ENCODE measurements at places on chromosomes 11 and 22.
A peak's percentile ranks its signal among the peaks of the same experiment; 100 is the strongest.

DNA sequence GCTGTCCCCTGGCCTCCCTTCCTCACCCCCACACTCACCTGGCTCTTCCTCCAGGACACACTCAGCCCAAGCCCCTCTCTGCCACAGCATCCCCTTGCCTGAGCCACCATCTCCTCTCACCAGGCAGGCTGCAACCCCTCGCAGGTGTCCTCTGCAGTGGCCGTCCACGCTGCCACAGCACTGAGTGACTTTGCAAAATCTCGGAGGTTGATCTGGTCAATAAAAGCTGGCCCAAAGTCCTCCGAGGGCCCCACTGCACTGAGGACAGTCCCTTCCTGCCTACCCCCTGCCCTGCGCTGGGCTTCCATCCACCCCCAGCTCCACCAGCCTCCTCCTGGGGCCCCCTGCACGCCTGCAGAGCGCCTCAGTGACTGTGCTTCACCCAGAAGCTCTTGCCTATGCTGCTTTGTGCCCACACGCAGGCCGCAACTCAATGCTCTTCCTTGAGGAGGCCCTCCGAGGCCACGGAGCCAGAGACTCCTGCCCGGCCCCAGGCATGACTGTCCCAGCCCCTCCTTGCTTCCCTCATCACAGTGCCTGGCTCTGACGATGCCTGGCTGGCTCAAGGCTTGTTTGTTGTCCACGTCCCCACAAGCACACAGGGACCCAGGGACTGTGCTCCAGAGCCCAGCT, 30.8 kb upstream of the SLC22A12 start:
- no peak for DNase-seq

- no peak for DNase-seq
Measured at GRCh38 chr11:1221848-1222311, 986 bp upstream of the MUC5B start.

GRCh38 chr11:13152264-13152663, 125.3 kb upstream of the BMAL1 start:
- DNase-seq = no peak

DNA sequence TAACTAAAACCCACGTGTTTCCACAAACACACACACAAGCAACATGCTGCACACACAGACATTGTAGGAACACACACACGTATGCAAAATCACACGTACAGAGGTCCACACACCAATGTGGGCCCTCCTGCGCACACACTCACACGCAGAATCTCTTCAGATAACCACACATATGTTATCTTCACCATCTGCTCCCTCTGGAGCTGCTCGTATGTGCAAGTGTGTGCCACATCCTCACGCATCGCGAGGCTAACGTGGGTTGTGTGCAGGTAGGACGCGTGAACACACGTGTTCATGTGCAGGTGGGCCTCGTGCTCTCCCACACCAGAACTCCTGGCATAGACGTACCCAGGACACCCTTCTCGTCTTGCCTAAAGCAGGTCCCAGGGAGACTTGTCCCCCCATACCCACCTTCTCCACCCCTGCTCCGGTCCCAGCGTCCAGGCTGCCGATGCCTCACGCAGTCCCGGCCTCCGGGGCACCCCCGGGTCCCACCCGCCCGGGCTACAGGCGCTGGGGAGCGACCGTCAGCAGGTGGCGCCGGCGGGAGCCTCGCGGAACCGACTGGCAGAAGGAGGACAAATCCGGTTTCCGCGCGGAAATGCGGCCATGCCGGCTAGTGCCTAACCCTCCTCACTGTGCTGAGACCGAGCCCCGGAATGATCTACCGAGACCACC, 10.3 kb upstream of the IGSF9B start:
- DNase-seq = peak; percentile 53

GRCh38 chr11:117766026-117766425, 31.0 kb downstream of the DSCAML1 start:
- no peak for DNase-seq

GRCh38 chr11:113114705-113115027, 153.4 kb downstream of the NCAM1 start:
- no peak for DNase-seq

DNA sequence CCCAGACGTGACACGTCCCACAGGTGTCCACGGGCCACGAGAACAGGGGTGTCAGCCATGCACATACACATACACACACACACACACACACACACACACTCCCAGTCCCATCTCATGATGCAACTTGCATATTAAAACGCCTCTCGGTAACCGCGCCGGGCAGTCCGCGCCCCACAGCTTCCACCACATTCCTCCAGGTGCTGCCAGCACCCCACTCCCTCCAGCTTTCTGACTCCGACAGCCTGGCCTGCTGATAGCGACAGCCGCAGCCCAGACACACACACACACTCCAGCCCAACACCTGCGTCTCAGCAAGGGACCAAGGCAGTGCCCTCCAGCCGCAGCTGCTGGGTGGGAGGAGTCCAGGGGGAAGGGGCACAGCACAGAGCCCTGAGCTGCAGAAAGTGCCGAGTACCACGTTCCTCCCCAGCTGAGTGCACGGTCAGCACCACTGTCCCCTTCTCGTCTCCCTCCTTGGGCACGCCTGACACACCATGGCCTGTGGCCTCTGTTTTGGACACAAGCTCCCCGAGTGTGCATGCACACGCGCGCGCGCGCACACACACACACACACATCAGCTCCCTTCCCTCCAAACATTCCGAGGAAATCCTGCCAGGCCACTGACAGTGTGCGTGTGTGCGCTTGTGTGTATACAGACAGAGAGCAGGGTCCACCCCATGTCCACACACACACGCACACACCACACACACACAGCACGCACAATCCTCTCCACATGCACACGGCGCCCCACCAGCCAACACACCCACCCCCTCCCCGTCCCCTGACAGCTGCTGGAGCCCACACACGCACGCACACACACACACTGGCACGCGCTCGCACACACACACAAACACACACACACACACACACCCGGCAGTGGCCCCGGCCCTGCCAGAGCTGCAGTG, 1.2 kb downstream of the ELFN2 start:
- no peak for DNase-seq

DNA sequence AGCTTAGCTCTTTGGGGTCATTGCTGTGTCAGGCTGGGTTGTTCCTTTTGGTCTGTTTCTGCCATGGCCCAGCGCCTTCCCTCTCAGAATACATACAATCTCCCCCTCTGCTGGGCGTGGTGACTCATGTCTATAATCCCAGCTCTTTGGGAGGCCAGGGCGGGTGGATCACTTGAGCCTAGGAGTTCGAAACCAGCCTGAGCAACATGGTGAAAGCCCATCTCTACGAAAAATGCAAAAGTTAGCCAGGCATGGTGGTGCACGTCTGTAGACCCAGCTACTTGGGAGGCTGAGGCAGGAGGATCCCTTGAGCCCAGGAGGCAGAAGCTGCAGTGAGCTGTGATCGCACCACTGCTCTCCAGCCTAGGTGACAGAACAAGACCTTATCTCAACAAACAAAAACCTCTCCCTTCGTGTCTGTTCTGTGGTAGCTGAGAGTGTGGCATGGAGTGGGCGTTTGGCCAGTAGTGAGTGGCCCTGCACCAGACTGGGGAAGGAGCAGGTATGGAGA, 46.7 kb upstream of the RAB1B start:
- DNase-seq = no peak

- no peak for DNase-seq
Measured at GRCh38 chr11:10109806-10110205, 184.2 kb downstream of the SBF2 start.

DNA sequence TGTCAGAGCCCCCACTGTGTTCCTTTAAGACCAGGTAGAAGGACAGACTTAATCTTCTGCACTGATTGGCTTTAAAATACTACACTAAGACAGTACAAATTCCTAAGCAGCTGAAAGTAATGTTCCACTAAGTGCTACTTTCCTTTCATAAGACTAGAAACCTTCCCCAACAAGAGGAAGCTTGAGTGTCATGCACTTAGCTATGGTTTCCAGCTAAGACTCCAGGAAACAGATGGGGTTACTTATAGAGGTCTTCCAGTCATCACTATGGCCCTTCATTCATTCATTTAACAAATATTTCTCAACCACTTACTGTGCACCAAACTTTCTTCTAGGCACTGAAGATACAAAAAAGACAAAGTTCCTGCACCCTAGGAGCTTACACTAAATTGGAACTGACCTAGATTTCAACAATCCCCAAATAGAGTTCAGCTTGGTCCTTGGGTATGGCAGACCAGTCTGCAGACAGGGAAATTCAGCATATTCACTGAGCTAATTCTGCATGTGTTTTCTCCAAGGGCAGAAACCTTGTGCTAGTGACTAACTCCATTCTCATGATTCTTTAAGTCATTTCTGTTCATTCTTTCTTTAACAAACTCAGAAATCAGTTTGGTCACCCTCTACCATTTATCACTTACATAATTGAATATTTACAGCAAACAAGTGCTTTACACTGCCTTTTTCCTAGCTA, 178.4 kb upstream of the MTNR1B start:
- DNase-seq = no peak

GRCh38 chr11:30023074-30023473, 6.2 kb upstream of the KCNA4 start:
- no peak for DNase-seq

DNA sequence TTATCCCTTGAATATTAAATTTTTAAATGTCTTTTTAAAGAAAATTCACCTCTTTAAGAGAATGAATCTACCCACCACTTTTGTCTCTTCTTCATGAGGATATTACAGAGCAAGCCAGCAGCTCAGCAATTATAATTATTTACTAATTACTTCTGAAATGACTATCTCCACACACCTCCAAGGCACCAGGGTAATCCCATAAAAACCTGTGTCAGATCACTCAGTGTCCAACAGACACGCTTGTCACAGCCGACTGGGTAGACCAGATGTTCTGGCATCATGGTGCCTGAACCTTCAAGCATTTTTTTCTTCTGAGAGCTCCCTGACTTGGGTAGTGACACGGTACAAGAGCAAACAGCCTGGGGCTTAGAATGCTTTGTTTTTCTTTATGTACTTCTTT, 61.4 kb downstream of the EFCAB6 start:
- DNase-seq = no peak

GRCh38 chr11:23947883-23948282, 549.0 kb upstream of the LUZP2 start:
- no peak for DNase-seq

- no peak for DNase-seq
Measured at GRCh38 chr11:134126217-134126822, 57.4 kb downstream of the JAM3 start.

DNA sequence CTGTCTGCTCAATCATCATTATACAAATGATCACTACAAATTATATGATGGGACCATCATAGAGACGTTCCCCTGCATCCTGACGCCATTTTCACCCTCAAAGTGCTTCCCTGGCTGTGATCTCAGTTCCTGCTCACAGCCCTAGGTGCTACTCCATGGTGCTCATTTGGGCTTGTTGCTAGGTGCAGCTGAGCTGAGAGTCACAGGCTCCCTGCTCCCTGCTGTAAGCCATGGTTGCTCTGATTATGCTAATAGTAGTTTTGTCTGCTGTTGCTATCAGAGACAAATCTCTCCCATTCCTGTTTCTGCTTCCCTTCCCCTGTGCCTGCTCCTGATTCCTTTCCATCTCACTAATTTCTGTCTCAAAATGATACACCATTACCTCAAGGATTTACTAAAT, 474.3 kb downstream of the METTL15 start:
- DNase-seq = no peak

- no peak for DNase-seq
Measured at GRCh38 chr22:42418811-42419242, 13.4 kb downstream of the NFAM1 start.

DNA sequence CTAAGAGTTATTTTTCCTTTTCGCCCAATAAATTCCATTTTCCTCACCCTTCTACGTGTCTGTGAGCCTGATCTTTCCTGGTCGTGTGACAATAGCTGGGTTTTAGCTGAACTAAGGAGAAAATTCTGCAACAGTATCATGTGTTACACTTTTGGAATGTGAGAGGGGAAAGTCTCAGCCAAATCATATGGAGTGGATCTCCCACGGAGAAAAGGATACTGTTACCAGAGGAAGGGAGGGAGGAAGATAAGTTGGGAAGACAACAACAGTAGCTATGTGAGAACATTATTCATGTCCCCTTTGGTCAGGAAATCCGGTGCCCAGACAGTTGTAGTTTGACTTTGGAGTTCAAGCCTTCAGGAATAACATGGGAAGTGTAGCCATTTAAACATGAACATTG, 584.0 kb upstream of the RAG2 start:
- no peak for DNase-seq

GRCh38 chr11:74370123-74370522, 28.1 kb downstream of the PGM2L1 start:
- DNase-seq = no peak

DNA sequence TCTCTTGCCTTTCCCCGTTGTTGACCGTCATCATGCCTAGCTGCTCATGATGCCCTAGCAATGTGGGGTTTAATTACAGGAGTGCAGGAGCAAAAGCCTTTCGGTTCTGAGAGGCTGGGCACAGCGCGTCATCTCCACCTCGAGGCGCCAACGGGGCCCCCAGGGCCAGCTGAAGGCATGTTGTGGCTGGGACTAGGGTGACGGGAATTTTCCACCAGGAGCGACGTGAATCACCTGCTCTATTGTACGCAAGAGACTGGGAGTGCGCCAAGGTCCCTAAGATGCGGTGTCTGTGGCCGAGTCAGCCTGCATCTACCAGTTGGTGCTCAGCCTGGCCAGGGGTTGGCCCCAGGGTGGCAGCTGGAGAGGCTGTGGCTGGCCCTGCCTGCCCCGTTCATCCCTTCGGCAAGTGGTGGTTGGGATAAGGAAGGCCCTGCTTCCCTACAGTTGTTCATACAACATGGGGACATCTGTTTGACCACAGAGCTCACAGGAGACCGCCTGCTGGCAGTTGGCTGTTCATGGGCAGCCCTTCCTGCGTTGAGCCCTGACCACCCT, 1175.6 kb downstream of the BRD1 start:
- no peak for DNase-seq

GRCh38 chr11:118364956-118365615, 5.7 kb downstream of the UBE4A start:
- DNase-seq = no peak

GRCh38 chr11:62245271-62245753, 3.3 kb downstream of the SCGB1D2 start:
- no peak for DNase-seq

Data from stimulated activated CD4-positive, alpha-beta T cell treated with anti-CD3 and anti-CD28 coated beads, Interleukin-1b, Interleukin-23, amount 100 ng/mL, for 1 hour (primary cell).